ENCODE measurements at places on chromosomes 7 and 10.

GRCh38 chr7:98836811-98837629 is 32.8 kb downstream of the TMEM130 start:
- DNase-seq = peak; percentile 87

DNA sequence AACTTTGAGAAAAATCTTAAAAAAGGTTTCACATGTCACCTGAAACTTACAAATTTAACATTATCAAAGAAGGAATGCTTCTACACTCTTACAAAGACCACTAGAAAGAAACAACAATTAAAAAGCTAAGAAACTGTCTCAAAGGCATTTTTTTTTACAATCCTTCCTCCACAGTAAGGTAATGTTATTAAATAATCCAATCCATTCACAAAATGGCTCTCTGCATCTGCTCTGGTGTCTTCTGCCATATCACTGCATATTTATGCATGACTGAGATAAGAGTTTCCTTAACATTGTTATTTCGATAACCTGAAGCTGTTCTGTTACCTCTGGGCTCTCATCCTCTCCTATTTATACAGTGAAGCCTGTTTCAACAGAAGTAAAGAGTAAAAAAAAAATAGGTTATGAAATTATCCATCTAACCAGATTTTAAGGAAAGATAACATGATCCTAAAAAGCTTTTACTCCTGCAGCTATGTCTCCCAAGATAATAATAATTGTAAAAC is 8.5 kb downstream of the HNRNPA2B1 start:
- no peak for DNase-seq

- peak; percentile 3 for DNase-seq
Measured at GRCh38 chr10:14587540-14588083, 187.1 kb downstream of the FAM107B start.

DNA sequence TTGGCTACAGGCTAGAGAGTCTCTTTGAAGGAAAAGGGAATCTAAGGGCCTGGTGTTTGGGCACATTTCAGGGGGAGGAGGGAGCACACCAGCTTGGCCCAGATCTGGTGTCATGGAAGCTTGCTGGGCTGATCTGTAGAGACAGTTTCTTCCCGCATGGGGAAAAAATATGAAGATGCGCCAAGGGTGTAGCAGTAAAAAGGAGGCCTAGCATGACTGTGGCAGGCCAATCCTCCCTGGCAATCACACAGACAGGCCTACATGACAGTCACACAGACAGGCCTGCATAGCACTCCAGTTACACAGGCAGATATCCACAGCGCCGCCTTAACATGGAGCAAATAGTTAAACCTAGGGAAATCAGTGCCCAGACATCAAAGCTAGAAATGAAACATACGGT is 123.6 kb upstream of the KIF5B start:
- DNase-seq = no peak

DNA sequence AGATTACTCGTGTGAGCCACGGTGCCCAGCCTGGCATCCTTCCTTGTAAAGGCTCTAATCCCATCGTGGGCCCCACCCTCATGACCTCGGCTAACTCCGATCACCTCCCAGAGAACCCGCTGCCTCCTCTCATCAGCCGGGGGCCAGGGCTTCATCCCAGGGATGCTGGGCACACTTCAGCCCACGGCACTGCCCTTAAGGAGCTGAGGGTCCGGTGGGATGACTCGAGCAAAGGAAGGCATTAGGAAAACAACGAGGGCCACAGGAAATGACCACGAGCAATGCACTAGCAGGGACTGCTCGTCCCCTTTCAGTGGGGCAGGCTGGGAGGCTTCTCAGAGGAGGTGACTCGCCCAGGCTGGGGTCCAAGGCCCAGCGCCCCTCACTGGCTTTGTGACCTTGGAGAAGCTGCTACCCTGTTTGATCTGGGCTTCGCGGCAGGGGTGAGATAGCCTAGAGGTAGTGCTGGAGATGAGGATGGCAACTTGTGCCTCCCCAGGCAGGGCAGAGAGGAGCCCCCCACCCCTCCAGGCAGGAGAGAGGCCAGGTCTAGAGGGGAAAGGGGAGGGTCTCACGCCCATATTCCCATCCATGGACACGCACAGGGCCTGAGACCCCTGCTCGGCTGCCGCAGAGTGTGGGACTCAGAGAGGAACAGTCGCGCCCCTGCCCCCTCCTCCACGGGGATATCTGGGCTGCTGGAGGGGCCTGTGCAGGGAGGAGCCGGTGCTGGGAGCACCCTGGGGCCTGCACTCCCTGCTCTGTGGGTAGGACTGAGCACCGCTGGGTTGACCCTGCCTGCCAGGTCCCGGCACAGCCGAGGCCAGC is 26.8 kb downstream of the ELFN1 start:
- peak; percentile 29 for DNase-seq

DNA sequence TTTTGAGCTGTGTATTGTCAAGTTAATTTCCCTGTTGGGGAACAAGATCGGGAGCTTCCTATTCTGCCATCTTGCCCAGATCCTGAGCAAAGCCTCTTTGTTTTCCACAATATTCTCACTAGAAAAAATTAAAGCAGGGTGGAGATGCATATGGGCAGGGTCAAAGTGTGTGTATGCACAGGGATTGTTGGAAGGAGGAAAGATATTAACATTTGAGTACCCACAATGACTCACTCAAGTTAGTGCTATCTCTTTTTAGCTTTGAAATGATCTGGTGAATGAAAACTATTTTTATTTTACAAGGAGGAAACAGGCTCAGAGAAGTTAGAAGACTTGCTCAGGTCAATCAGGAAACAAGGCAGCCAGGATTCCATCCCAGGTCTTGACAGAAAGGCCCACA is 6.7 kb upstream of the BTBD16 start:
- DNase-seq = no peak

GRCh38 chr7:47943676-47944474 is 4.4 kb downstream of the PKD1L1 start:
- no peak for DNase-seq

DNA sequence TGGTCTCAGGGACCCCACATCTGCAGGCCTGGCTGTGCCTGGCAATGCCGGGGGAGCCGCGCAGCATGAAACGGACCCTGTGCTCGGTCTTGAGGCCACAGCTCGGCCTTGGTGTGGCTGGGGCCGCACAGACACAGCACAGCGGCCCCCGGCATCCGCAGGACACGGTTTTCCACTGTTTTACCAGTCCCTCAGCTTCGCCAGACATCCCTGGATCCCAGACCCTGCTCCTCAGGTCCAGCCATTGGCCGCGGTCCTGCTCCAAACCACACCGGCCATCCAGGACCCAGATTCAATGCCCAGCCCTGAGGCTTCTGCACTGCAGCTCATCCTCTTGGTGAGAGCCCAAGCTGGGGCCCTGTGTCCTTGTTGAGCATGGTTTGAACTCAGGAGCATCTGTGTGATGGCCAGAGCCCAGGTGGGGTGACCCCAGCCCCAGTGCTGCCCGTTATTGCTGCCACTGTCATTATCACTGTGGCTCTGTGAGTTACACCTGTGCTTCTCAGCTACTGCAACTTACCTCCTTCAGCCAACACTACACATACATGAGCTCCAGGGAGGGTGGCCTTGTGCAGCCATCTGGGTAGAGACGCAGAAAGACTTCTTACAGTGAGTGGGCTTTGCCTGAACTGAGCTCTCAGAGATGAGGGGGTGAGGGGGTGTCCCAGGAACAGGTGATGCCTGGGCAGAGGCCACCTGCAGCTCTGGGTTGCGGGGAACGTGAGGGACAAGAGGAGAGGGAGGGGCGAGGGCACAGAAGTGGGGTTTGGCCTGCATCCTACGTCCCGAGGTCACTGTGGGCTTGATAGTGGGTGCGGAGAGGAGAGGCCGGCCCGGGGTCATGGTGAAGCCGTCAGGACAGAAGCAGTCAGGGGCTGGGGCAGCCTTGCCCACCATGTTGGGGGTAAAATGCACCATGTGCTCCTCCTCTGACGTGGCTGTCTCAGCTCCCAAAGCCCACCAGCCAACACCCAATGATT is 567.6 kb downstream of the PTPRN2 start:
- DNase-seq = no peak

DNA sequence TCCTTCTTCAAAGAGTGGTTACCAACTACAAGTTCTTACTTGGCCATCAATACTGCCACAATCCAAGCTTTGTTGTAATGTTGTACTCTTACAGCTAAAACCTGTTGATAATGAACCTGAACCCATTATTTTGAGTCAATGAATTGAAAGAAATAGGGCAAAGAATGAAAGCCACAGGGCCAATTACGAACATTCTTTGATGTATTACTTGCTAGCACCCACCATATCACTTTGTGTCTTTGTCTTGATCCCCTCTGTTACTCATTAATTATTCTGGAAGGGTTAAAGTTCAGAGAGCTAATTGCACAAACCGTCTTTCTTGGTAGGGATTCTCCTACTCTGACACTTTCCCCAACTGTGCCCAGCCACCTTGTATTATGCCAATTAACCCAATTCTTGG is 53.2 kb upstream of the TFEC start:
- DNase-seq = no peak

DNA sequence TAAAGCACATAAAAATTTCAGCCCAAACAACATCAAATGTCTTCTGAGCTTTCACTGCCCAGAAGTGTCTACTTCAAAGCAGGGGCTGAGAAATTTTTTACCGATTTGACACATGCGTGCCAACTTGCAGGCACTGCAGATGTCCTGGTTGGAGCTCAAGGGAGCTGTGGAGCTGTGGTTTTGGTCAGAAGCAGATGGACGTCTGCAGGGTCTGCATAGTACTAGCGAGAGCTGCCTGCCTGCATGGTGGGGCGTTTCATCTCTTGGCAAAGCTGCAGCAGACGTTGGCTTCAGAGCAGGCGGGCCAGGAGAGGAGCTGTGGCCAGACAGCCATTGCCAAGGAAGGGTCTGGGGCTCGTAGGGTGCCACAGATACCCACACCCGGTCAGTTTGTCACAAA is 296.7 kb downstream of the GLRX3 start:
- DNase-seq = peak; percentile 8

DNA sequence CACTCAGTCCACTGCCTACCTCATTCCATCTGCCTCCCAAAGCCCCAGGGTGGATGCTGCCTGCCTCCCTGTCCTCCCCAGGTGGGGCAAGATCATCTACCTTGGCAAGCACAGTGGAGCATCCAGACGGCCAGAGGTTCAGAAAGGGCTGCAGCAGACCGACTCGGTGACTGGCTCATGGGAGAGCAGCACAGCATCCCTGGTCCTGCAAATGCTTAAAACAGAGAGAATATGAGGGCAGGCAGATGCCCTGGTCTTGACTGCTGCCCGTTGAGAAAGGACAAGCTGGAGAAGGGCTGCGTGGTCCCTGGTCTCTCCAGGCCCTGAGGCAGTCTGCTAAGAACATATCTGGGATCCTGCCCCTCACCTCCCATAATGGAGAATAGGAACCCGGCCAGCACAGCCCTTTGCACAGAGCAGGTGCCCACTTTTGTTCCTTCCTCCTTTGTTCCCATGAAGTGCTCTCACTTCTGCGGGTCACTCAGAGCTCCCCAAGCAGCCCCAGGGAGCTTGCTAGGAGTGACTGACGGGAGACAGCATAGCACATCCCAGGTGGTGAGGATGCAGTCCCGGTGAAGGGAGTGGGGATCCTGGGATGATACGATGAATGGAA is 1.4 kb downstream of the HPS1 start:
- DNase-seq = no peak
